ENCODE measurements at places on chromosomes 1 and 21. TPM values are rescaled to one million over a fixed set of nuclear protein-coding genes. Genes with fewer than 3 reads are reported as not detected.

DNA sequence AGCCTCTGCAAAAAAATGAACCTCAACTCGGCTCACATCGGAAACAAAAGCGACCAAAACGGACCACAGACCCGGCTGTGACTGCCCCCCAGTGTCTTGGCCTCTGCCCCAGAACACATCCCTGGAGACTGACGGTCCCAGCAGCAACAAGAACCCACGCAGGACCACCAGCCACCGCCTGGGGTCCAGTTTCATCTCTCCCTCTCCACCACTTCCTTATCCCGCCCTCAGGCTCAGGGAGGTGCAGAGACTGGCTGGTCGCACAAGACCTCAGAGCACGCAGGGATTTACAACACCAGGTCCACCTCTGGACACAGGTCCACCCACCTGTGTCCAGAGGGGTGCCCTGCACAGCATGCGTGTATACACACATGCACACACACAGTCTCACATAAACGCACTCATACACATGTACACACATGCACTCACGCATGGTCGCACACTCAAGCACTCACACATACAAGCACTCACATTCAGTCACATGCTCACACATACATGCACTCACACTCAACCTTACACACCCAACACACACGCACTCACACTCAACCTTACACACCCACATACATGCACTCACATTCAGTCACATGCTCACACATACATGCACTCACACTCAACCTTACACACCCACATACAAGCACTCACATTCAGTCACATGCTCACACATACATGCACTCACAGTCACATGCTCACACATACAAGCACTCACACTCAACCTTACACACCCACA, 18.6 kb upstream of the TMEM52 start:
- no peak for DNase-seq

The RNU1-1 gene
- 17,380 TPM for total RNA-seq

The LCE1B gene
- total RNA-seq, result not detected

DNA sequence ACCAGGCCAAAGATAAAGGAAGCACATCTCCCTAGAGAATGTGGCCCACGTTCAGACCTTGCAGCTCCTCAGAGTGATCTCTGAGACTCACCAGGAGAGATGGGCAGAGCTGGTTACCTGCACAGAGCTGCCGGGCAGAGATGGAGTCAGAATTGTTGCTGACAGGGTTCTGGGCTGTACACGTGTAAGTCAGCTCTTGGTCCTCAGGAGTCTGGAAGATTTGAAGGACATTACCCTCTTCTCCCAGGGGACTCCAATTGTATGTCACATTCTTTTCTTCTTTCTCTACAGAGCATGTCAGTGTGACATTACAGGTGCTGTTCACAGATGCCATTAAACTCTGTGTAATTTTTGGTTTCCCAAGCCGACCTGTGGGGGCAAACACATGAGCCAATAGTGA, 25.5 kb downstream of the CD84 start:
- DNase-seq, result no peak

The DSCAM gene
- 0.05 TPM for total RNA-seq

The COL9A2 gene
- 3.4 TPM for total RNA-seq

DNA sequence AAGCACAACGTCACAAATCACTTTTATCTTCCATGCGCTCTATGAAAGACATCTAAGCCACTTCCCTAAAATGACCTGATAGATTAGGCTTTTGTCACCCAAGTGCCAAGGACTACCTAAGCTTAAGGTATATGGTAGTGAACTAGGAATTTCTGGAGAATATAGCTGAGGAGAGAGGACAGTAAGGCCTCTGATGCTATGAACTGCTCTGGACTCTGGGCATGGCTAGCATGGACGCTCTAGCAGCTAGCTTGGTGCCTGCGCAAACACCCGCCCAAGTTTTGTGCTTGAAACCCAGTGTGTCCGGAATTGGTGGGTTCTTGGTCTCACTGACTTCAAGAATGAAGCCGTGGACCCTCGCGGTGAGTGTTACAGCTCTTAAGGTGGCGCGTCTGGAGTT, 42.5 kb downstream of the OR10J5 start:
- no peak for DNase-seq
